COR-L47 (cell line): ENCODE measurements at places on chromosomes 7 and 10.
A peak's percentile ranks its signal among the peaks of the same experiment; 100 is the strongest.

GRCh38 chr7:47690902-47691558 lies 109.1 kb upstream of the TNS3 start:
- no peak for DNase-seq

- no peak for DNase-seq
Observed at GRCh38 chr10:25522946-25523608, 348.3 kb downstream of the GPR158 start.

DNA sequence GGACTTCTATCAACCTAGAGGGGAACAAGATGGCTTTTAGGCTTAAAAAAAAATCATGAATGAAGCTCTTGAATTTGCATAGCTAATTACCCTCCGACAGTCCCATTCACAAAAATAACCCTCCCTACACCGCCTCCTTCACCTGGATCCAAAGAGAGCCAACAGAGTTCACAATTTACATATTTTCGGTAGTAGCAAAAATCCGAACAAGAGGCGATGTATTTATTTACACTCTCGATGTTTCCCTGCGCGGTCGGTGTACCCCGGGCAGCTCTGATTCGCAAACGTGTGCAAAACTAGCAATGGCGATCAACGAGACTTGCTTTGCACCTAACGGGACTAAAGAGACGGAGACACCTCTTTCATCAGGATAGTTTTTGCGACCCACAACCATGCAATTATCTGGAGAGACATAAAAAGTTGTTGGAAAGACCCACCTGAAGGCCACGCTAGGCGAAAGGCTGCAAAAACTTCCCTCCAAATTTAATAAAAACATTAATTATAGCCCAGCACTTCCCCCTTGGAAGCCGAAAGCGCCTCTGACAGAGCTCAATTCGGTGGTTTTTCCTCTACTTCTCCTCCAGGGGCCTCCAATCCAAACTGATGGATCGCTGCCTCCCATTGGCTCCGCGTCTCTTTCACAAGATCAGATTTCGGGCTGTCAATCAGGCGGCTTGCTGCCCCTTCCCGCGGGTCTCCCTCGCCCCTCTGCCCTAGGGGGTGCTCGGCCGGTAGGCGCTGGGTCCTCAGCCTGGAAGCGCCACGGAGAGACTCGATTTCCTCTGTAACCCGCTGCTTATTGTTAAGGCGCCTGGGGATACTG lies at the start of gene ETV1:
TSS of gene ETV1 (minus strand) at position 541 of the 823 bp plus-strand sequence. CDS start 614 bp downstream, outside the sequence.
- peak; percentile 75 for DNase-seq

DNA sequence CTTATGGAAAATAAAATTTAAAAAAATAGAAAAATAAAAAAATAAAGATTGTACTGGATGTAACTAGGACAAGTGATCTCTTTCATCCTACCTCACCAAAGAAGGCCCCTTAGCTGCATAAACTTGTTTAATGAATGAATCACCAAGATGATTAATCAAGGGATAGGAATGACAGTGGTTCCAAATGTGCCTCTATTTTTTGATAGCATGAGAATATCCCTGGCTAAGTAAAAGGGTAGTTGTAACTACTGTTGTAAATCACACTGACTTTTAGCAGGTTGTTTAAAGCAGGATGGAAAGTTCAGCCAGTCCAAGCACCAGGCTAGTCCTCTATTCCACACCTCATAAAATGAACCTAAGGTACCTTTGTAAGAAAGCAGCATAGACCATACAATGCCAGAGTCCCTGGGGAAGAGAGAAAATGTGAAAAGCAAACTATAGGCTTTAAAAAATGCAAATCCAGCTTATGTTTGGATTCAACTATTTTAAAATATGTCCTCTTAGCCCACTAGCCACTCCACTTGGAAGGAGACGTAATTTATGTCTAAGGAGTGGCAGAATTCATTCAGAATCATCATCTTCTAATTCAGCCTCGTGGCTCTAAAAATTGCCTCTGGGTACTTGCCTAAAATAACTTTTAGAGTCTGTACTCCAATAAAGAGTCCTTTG lies 126.8 kb downstream of the SKIDA1 start:
- no peak for DNase-seq
